ENCODE measurements at places on chromosomes 11 and 22. TPM values are rescaled to one million over a fixed set of nuclear protein-coding genes. Genes with fewer than 3 reads are reported as not detected.

ZPR1 gene
- total RNA-seq, result 41.2 TPM

KRTAP5-1 gene
- total RNA-seq, result not detected

F2 gene
- 12.1 TPM for total RNA-seq

IRAG1 gene
- 1.5 TPM for total RNA-seq

NAALADL1 gene
- total RNA-seq, result 4.3 TPM

RCOR2 gene
- 8.1 TPM for total RNA-seq

NELL1 gene
- 3.3 TPM for total RNA-seq

GRCh38 chr11:45919806-45920530 lies 2.3 kb upstream of the PEX16 start:
- H3K4me1 ChIP-seq, result peaks cover 11% of the 10 kb centered on the region
- no peaks in the 10 kb centered on the region for H3K36me3 ChIP-seq
- H3K4me3 ChIP-seq, result peak overlapping the region; percentile 57
- DNase-seq, result no peak
- H3K27ac ChIP-seq, result peak overlapping the region; percentile 59

GRCh38 chr11:128890543-128891368 lies at the start of gene KCNJ5:
KCNJ5 (plus strand) TSS chr11:128891356; CDS start chr11:128911274, 19,918 bp downstream.
- peak within 1 kb of the TSS; percentile 87 for H3K4me3 ChIP-seq
- H3K27ac ChIP-seq, result peak within 1 kb of the TSS; percentile 41
- no peaks in the 10 kb centered on the region for H3K36me3 ChIP-seq
- peaks cover 51% of the 10 kb centered on the region for H3K27me3 ChIP-seq
- no peak for DNase-seq
- H3K4me1 ChIP-seq, result peaks cover 7% of the 10 kb centered on the region

DNA sequence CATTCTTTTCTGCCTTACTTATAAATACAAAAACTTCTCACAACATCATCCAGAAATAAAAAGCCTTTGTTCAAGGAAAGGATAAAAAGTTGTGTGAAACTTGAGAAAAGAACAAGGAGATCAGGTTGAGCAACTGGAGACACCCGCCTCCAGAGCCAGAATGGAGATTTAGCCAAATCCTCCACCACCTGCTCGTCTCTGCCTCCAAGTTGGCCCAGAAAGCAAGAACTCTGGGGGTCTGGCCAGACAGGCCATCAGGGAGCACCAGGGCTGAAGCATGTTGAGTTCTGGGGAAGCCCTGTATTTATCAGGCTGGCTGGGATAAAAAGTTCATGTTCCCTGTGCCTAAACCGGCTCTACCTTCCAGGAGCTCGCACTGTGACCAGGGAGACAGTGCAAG lies 14.9 kb downstream of the SMCO4 start:
- no peaks in the 10 kb centered on the region for H3K27me3 ChIP-seq
- no peaks in the 10 kb centered on the region for H3K36me3 ChIP-seq
- no peak overlapping the region for H3K4me3 ChIP-seq
- peaks cover 53% of the 10 kb centered on the region for H3K4me1 ChIP-seq
- no peak for DNase-seq

DNA sequence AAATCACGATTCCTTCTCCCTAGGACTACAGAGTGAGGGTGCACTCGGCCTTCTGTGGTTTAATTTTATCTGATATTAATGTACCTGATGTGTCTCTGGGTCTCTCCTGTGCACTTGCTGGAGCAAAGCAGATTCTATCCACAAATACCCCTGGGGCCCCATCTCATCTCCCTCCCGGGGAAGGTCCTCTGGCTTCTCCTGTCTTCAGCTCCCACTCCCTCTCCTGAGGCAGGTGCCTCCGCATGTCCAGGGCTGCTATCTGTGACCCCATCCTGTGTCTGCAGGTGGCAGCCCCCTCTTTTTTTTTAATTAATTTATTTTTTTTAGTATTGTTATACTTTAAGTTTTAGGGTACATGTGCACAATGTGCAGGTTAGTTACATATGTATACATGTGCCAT lies 558.7 kb downstream of the BRD1 start:
- DNase-seq, result peak; percentile 11
- H3K27ac ChIP-seq, result no peak overlapping the region
- peaks cover 54% of the 10 kb centered on the region for H3K27me3 ChIP-seq
- no peaks in the 10 kb centered on the region for H3K36me3 ChIP-seq
- H3K4me1 ChIP-seq, result no peaks in the 10 kb centered on the region

GRCh38 chr11:92461447-92461846 lies 236.8 kb downstream of the FAT3 start:
- H3K27me3 ChIP-seq, result no peaks in the 10 kb centered on the region
- no peak for DNase-seq
- no peak overlapping the region for H3K4me3 ChIP-seq
- H3K4me1 ChIP-seq, result peaks cover 23% of the 10 kb centered on the region

DNA sequence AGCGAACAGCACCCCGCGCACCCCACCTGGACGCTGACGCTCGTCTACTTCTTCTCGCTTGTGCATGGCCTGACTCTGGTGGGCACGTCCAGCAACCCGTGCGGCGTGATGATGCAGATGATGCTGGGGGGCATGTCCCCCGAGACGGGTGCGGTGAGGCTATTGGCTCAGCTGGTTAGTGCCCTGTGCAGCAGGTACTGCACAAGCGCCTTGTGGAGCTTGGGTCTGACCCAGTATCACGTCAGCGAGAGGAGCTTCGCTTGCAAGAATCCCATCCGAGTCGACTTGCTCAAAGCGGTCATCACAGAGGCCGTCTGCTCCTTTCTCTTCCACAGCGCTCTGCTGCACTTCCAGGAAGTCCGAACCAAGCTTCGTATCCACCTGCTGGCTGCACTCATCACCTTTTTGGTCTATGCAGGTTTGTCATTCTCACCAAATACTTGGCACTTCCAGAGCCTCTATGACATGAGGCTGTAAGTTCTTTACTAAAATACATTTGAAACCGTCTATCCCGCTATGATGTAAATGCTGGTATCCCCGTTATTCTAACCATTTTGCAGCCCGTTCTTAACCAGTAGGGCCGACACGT lies 535 bp downstream of the AQP11 start:
- H3K36me3 ChIP-seq, result no peaks in the 10 kb centered on the region
- no peaks in the 10 kb centered on the region for H3K27me3 ChIP-seq
- H3K4me3 ChIP-seq, result peak overlapping the region; percentile 96
- H3K27ac ChIP-seq, result peak overlapping the region; percentile 15

- H3K27ac ChIP-seq, result no peak overlapping the region
- no peaks in the 10 kb centered on the region for H3K27me3 ChIP-seq
- no peak overlapping the region for H3K4me3 ChIP-seq
- H3K36me3 ChIP-seq, result peaks cover 5% of the 10 kb centered on the region
- no peak for DNase-seq
- H3K4me1 ChIP-seq, result peaks cover 34% of the 10 kb centered on the region
Measured at GRCh38 chr11:121035780-121036179, 11.9 kb downstream of the TBCEL start.

GRCh38 chr11:43933608-43934551 lies 8.6 kb upstream of the C11orf96 start:
- peaks cover 17% of the 10 kb centered on the region for H3K27me3 ChIP-seq
- peak overlapping the region; percentile 57 for H3K4me3 ChIP-seq
- no peak for DNase-seq
- H3K4me1 ChIP-seq, result peaks cover 13% of the 10 kb centered on the region
- H3K27ac ChIP-seq, result peak overlapping the region; percentile 32

GRCh38 chr22:28279888-28280287 lies 360.8 kb upstream of the PITPNB start:
- no peak for DNase-seq
- peaks cover 12% of the 10 kb centered on the region for H3K4me1 ChIP-seq
- H3K36me3 ChIP-seq, result no peaks in the 10 kb centered on the region
- no peak overlapping the region for H3K27ac ChIP-seq
- H3K27me3 ChIP-seq, result no peaks in the 10 kb centered on the region
- H3K4me3 ChIP-seq, result no peak overlapping the region

DNA sequence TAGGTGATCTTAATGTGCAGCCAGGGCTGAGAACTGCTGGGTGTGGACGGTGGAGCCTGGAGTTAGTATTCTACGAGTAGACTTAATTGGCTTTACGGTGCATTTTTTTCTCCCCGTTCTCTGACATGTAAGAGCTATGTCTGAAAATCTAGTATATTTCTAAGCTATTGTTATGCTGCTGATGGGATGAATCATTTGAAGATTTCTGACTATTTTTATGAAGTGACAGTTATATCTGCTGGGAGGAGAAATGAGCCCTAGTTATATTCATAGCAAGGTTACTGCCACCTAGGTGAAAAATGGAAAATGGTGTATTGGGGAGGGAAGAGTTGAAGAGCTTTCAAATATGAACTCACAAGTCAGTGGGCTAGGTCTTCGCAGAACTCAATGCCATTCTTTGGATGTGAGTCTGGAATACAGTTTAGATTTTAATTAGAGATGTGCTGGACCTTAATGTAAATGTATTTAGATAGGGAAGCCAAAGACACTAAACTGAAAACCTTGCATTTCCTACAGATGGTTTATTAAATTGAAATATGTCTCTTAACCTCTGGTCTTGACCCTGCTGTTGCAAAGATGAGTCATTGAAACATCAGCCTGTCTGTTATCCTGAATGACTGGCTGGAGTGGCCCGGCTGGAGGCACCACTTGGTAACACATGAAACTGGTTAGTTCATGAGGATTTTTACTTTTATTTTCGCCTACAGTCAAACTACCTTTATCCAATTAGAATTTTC lies 293.7 kb downstream of the DDX10 start:
- H3K27me3 ChIP-seq, result peaks cover 16% of the 10 kb centered on the region
- no peaks in the 10 kb centered on the region for H3K4me1 ChIP-seq
- DNase-seq, result no peak
- no peak overlapping the region for H3K27ac ChIP-seq

DNA sequence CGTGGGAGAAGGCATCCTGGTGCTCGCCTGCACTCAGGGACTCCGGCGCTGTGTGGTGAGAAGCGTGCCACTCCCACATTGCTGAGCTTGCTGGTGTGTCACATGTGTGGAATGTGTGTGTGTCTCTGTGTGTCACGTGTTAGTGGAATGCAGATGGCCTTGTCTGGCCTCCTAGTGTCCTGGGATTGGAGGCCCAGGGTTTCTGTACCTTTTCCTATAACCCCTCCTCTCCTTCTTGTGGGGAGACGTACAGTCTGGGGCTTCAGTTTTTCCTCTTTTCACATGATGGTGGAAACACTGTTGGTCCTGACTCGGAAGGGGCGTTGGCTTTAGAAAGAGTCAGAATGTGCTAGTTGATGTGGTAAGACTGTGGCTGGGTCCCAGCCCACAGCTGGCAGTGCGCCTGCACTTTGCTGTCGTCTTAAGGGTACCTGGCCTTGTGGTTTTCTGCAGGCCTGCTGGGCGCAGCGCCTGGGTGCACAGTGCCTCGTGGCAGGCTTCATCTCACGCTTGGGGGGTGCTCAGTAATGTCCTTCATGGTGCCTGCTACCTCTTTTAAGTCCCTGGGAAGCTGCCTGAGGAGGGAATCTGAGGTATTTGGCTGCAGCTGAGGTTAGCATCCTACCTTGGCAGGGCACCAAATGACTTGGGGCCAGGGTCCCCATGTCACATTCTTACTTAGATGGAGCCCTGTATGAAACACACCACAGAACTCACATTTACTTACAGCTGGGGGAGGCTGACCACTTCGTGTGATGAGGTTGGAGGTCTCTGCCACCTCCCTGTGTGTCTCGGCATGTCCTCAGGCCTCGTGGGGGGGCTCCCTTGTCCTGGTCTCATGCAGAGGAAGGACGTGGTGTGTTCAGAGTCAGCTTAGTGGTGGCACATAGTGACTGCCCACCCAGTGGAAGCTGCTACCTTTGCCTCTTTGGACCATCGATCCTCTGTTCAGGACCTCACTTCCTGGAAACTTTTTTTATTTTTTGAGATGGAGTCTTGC lies 61.9 kb downstream of the MED15 start:
- H3K27ac ChIP-seq, result peak overlapping the region; percentile 95
- no peaks in the 10 kb centered on the region for H3K27me3 ChIP-seq
- no peak for DNase-seq
- H3K36me3 ChIP-seq, result peaks cover 23% of the 10 kb centered on the region
- H3K4me1 ChIP-seq, result no peaks in the 10 kb centered on the region
- H3K4me3 ChIP-seq, result peak overlapping the region; percentile 34

DNA sequence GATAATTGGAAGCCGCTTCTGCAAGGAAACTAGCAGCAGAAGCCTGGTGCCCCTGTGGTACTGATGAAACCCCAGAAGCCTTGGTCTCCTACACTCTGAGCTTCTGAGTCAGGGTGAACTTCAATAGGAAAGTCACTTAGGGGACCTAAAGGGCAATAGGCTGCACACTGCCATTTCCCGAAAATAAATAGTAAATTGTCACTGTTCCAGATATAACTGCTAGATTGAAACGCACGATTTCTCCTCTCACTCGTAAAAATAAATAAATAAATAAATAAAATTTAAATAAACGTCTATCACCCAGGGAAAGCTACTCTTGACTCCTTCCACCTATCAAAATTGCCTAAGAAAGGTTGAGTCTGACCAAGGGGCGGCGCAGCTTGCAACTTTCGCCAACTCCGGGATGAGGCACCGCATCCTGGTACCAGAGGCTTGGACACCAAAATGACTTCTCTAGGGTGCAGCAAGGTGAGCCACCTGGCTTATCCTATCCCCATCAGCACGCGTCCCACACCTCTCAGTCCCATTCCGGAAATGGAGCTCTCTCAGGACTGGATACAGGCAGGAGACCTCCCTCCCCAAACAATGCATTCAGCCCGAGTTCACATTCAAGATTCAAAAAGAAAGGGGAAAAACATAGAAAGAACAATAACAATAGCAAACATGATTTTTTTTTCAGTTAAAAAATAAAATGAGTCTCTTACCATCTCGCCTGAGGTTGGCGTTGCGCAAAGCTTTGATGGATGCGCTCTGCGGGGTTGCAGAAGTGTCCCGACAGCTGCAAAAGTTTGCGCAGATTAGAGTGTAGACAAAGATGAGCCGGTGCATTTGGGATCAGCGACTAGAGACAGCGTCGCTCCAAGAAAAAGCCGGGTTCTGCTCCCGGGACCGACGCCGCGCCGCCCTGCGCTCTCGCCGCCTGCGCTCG lies 583 bp downstream of the PDGFD start:
- peaks cover 3% of the 10 kb centered on the region for H3K4me1 ChIP-seq
- no peaks in the 10 kb centered on the region for H3K27me3 ChIP-seq

GRCh38 chr22:30780026-30780425 lies 85.4 kb downstream of the OSBP2 start:
- no peak for DNase-seq
- peaks cover 5% of the 10 kb centered on the region for H3K27me3 ChIP-seq
- no peaks in the 10 kb centered on the region for H3K36me3 ChIP-seq
- no peak overlapping the region for H3K4me3 ChIP-seq
- H3K27ac ChIP-seq, result peak overlapping the region; percentile 4
- peaks cover 24% of the 10 kb centered on the region for H3K4me1 ChIP-seq

GRCh38 chr11:23100726-23101125 lies 240.5 kb upstream of the CCDC179 start:
- H3K4me3 ChIP-seq, result no peak overlapping the region
- H3K36me3 ChIP-seq, result peaks cover 4% of the 10 kb centered on the region
- H3K4me1 ChIP-seq, result peaks cover 10% of the 10 kb centered on the region
- DNase-seq, result no peak

- DNase-seq, result no peak
- H3K27me3 ChIP-seq, result no peaks in the 10 kb centered on the region
- H3K4me3 ChIP-seq, result no peak overlapping the region
- peaks cover 31% of the 10 kb centered on the region for H3K4me1 ChIP-seq
Measured at GRCh38 chr11:109785198-109785597, 308.0 kb upstream of the ZC3H12C start.
